Fibroblast of the conjunctiva (primary cell): ENCODE measurements at places on chromosomes 7 and 10.
A peak's percentile ranks its signal among the peaks of the same experiment; 100 is the strongest.

DNA sequence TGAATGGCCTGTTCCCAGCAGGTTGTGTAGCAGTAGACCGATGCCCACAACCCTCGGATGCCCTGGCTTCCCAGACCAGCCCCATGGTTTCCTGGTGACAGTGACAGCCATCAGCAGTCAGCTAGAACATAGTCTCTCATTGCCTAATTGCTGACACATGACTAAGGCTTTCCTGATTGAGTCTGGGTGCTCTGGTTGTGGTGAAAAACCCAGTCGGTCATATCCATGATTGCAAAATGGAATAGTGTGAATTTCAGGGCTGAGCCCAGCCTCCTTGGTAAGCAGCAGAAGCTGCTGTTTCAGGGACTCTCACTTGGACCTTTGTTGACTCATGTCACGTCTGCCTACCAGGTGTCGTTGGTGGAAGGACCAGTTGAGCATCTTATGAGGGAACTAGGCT lies 36.6 kb downstream of the POR start:
- no peak for DNase-seq

GRCh38 chr10:112082120-112082519 lies 101.4 kb downstream of the GPAM start:
- DNase-seq: no peak

GRCh38 chr10:82572744-82573143 lies 697.8 kb downstream of the NRG3 start:
- DNase-seq: no peak

DNA sequence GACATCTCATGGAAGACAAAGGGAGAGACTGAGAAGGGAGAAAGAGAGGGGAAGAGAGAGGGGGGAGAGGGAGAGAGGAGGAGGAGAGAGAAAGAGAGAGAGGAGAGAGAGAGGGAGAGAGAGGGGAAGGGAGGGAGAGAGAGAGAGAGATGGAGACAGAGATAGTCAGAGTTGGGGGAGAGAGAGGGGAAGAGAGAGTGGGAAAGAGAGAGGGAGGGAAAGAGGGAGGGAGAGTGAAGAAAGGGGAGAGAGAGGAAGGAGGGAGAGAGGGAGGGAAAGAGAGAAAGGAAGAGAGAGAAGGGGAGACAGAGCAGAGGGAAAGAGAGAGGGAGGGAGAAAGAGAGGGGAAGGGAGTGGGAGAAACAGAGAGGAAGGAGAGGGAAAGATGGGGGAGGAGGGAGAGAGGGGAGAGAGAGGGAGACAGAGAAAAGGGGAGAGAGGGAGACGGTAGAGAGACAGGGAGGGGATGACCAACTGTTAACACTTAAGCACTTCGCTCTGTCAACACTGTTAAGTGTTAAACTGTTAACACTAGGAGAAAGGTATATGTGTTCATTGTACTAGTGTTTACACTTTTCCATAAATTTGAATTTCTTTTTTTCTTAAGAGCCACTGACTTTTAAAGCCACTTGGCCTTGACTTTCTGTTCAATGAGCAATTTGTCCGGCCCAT lies 21.8 kb upstream of the SDK1 start:
- no peak for DNase-seq

- no peak for DNase-seq
These were observed 247.6 kb downstream of the WDR11 start for GRCh38 chr10:121098751-121099150.

GRCh38 chr10:21090609-21091082 lies 193.5 kb upstream of the NEBL start:
- DNase-seq: no peak

DNA sequence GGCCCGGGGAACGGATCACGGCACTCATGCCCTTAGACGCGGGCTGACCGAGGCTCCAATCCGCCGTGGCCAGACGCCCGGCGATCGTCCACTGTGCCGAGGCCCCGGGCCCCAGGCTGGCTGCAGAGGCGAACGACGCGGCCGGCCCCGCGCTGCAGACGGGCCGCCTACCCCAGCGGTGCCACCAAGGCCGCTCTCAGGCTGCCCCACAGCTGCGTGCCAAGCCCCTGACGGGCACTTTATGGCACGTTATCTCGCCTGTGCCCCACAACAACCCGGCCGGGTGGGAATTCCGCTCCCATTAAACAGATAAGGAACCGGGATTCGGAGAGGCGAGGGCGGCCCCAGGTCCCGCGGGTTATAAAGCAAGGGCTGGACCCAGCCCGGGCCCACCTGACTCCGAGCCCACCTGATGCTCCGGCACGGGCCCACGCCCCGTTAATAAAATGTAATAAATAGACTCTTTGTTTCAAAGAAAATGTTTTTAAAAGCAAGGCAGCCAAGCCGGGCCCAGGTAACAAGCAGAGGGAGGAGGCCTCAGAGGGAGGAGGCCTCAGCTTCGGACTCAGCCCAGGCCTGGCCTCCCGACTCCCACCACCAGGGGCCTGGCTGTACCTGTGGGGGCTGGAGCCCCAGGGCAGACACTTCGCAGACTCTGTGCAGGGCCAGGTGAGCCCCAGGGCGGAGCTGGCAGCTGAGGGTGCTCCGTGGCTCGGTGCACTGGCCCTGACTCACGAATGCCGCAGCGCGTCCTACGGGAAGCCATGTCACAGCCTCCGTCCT lies 79.7 kb downstream of the FOXL3 start:
- no peak for DNase-seq

DNA sequence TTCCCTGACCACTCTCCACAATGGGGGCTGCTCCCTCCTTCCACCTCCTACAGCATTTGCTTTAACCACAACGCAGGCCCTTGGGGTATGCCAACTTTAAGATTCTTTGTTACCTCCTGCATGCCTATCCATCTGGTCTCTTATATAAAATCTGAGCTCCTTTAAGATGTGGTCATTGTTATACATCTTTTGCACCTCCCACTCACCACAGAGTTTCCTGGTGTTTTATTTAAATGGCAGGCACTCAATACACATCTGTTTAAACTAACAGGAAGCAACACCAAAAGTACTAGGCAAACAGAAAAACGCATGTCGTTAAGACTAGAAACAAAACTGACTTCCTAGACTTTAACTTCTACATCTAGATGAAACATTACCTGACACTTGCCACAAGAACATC lies 36.3 kb downstream of the SLC25A13 start:
- DNase-seq: no peak

DNA sequence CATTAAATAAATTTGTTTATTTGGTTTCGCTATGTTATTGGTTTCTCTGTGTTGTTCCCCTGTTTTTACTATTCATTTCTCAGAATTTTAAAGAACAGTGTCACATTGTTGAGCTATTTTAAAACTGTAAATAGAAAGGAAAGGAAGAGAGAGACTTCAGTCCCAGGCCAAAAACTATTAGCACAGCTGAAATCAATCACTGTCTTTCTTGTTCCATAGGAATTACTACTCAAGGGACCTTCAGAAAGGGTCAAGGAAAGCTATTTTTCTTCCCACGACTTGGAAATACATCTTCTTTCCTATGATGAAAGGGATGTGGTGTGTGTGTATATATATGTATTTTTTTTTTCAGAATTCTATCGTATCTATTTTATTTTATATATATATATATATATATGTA lies 29.0 kb upstream of the GNAT3 start:
- DNase-seq: no peak

- no peak for DNase-seq
These were observed 72.9 kb upstream of the ABCB5 start for GRCh38 chr7:20542594-20542993.

DNA sequence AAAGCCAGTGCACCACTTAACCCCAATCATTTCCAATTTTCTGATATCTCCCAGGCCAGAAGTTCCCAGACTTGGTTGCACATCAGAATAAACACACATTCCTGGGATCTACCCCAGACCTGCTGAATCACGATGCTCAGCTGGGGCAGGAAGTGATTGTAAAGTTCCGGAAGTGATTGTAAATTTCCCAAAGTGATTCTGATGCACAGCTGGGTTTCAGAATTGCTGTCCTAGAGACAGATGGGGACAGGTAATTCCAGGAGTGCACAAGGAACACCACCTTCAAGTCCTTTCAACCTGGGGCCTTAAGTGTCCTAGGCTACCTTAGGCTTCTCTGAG lies 104.2 kb upstream of the EEPD1 start:
- DNase-seq: no peak

GRCh38 chr7:155846156-155846555 lies 33.9 kb upstream of the SHH start:
- no peak for DNase-seq

- DNase-seq: peak; percentile 92
These were observed 123.6 kb downstream of the TCF7L2 start for GRCh38 chr10:113073549-113074189.

DNA sequence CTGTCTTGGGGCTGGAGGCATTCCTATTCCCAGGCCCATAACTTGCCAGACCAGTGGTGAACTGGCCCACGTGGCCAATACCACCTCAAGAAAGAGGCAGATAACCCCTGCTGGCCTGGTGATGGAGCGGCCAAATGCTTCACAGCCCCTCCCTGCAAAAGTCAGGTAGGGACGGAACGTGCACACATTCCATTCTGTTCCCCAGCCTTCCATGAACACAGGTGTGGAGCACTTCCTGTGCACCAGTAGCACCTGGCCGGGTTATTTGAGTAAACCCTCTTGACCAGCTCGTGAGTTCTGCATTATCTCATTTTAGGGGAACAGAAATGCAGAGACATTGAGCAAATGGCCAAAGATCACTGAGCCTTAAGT lies 134.4 kb downstream of the SH3PXD2A start:
- no peak for DNase-seq

- no peak for DNase-seq
These were observed 52.4 kb downstream of the CAMK2B start for GRCh38 chr7:44272981-44273380.

DNA sequence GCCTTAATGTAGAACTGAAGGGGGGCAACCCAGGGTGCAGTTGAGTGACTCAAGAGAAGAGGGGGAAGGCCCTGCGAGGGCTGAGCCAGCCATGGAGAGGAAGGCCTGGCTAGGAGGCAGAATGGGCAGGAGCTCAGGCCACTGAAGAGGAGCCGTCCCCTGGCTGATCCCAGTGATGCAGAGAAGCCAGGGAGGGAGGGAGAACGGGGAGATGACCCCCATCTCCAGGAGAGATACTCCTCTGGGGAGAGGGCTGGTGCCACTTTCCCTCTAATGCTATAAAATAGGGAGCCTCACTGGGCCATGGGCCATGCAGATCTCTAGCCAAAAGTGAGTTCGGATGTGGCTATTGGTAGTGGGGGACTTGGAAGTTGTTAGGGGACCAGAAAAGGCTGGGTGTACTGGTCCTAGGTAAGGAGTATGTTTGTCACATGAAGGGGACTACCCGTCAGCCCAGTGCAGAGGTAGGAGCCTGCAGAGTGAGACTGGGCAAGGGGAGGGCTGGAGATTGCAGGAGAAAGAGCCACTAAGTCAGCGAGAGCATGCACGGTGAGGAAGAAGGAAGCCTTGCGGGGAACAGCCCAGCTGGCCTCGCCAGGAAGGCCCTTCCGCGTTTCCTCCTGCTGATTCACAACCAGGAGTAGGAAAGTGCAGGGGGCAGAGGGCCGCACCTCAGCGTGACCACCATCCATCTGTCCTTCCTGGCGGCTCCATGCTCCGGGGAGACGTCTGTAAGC lies 347.6 kb downstream of the TCERG1L start:
- no peak for DNase-seq

DNA sequence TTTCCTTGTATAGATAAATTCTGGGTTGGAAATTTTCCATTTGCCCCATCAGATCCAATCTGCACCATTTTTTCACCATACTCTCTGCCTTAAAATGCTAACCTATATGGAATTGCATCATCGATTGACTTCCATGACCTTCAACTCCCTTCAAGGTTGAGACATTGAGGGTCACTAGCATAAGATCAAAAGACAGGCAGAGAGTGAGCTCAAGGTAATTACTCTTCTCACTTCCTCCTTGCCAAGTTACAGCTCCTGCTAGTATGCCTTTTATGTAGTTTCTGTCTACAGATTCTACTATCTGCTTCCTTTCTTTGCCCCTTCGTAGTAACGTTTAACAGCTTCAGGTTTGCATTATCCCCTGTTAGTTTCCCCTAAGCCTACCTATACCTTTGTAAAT lies 1127.7 kb upstream of the LRRTM3 start:
- no peak for DNase-seq

GRCh38 chr7:44694766-44695165 lies 53.9 kb upstream of the ZMIZ2 start:
- no peak for DNase-seq

DNA sequence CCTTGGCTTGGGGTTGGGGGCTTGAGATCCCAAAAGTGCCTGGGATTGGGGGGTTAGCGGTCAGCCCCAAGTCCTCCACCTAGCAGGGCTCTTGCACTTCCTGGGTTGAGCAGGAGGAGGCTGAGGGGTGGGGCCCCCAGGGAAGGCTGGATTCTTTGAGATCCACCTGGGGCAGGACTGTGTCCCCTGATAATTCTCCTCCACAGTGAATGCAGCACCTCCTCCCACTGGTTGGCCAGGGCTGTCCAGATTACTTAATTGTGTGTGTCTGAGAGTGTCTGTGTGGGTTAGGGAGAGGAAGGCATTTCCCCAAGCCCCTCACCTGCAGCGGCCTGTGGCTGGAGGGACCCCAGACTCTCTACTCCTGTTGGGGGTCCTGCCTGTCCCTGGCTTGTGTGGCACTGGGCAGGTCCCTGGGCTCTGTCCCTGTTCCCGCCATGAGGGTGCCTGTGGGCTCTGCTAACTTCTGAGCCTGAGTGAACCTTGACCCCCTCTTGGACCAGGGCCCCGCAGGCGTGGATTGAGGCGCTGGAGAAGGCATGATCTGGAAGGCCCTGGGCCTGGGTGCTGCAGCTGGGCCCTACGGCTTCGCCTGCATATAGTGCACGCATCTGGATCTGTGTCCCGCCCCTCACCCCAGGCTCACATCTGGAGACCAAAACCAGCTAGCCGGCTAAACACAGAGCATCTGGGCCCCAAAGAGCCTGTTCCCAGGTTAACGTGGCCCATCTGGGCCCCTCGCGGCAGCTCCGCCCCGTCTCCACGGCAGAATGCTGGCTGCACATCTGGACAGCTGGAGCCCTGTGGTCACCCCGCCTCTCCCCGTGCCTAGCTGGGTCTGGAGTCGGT lies 10.4 kb downstream of the TMEM270 start:
- DNase-seq: no peak

DNA sequence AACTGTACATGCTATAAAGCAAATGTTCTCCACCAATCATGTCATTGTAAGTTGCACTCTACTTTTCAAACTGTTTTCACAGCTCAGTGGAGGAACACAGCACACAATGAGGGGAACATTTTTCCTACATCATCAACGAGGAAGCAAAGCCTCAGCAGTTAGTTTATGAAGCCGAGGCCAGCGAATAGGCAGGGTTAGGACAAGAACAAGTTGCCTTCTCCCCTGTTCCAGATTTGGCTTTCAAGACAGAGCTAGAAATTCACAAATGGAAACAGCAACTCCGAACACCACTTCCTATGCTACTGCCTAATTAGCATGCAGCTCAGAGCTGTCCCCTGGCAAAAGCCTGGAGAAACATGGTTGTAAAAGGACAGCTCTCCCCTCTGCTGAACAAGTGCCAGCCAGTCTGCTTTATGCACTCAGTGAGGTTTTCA lies 19.8 kb downstream of the ITGB8 start:
- DNase-seq: no peak
